ENCODE measurements at places on chromosomes 16 and 17.

DNA sequence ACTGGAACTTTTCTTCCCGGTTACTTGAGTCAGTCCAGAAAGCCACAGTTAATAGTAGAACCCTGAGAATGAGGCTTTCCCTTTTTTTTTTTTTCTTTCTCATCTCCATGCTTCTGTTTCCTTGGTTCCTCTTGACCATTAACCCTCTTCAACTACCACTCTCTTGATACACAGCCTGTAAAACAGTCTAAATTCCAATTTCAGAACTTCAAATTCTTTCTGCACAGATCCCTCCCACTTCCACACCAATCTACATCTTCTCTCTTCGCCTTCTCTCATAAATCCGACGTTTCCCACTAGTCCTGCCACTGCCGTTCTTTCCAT lies 588 bp downstream of the METTL16 start:
- no peak for DNase-seq

GRCh38 chr17:56979091-56979480 lies 1.2 kb downstream of the SCPEP1 start:
- no peak for DNase-seq

- DNase-seq = no peak
These were observed 18.3 kb downstream of the CPNE7 start for GRCh38 chr16:89593841-89594240.

DNA sequence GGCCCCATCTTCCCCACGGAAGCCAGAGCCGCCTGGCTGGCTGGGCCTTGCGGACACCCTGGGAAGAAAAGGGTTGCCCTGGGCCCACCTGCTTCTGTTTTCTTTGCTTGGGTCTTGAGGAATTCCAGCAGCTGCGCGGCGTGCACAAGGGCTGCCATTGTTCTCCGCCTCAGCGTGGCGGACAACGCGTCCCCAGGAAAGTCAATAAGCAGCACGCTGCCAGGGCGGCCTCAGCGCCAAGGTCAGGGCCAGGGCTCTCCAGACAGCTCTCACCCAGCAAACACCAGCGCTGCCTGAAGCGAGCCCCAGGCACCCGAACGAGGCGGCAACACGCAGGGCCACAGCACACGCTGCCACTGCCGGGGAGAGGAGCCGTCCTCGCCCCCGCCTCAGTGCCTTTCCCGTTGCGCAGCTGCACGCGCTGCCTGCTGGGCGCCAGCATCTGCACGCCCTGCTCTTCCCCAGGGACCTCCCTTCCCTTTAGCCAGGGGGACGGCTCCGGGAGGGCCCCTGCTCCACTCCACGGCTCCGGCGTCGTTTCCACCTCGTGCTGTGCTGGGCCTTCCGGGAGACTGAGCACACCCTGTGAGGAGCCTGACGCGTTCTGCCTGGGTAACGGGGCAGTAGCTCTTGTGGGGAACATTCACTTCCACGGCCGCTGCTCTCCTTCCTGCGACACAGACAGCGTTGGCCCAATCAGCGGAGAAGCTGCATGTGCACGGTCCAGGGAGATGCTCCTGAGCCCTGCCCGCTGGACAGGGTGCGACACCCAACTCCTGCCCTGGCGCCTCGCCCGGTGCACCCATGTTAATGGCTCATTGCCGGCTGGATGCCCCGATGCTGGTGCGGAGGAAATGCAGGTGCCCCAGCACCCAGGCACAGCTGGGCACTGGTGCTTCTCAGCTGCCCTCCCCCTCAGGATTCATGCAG lies 57.8 kb downstream of the LMF1 start:
- no peak for DNase-seq

- no peak for DNase-seq
These were observed 390.9 kb downstream of the SEC14L1 start for GRCh38 chr17:77531641-77532040.

DNA sequence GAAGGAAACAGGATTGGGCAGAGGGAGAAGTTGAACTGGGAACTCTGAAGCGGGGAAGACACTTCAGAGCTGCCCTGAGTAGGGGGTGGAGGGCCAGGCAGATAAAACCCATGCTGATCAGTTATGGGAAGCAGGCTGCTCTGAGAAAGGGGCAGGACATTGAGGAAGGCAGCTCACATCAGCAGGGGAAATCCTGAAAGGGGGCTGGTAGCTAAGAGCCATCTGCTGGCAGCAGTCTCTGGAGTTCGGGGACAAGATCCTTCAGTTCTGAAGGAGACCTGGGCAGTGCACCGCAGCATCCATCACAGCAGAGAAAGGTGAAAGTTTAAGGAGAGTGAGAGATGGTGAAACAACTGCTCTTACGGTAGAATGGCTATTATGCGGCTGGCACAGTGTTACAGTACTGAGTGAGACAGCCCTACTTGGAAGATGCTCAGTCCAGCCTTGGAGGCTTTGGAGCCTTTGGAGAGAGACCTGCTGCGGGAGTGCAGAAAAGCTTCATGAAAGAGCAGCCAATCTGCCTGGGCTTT lies 5.4 kb upstream of the KIF18B start:
- no peak for DNase-seq

GRCh38 chr17:6455321-6455705 lies 11.1 kb downstream of the PIMREG start:
- no peak for DNase-seq

DNA sequence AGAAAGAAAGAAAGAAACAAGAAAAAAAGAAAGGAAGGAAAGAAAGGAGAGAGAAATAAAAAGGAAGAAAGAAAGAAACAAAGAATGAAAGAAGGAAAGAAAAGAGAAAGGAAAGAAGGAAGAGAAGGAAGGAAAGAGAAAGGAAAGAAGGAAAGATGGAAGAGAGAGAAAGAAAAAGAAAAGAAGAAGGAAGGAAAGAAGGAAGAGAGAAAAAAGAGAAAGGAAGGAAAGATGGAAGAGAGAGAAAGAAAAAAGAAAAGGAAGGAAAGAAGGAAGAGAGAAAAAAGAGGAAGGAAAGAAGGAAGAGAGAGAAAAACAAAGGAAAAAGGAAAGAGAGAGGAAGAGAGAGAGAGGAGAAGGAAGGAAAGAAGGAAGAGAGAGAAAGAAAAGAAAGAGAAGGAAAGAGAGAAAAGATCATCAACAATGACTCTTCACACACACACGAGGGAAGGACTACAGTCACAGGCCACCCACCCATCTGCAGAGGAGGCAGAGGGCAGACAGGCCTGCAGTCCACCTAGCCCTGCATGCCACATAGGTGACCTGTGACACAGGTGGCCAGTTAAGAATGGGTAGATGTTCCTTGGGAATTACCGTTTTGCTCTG lies 23.9 kb downstream of the VWA3A start:
- DNase-seq = no peak

GRCh38 chr16:25014500-25015147 lies 545 bp downstream of the ARHGAP17 start:
- DNase-seq = peak; percentile 2

DNA sequence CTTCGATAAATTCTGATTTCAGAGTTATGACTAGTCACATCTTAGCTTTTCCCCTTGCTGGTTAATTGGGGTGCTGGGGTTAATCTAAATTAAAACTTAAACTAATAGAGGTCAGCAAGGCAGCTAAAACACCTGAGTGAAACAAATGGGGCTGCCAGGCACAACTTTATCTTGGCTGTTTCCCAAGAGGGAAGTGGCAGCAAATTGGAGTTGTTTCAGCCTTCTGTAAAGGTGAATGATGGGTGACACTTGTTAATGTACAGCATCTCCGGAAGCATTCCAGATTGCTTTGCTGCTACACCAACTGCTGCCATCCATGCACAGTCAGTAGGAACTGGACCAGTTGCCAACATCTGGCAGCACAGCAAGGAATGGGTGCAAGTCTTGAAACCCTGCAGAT lies 43.9 kb downstream of the AATF start:
- no peak for DNase-seq

- DNase-seq = no peak
These were observed 8.4 kb upstream of the ALDH3A1 start for GRCh38 chr17:19756546-19756945.

DNA sequence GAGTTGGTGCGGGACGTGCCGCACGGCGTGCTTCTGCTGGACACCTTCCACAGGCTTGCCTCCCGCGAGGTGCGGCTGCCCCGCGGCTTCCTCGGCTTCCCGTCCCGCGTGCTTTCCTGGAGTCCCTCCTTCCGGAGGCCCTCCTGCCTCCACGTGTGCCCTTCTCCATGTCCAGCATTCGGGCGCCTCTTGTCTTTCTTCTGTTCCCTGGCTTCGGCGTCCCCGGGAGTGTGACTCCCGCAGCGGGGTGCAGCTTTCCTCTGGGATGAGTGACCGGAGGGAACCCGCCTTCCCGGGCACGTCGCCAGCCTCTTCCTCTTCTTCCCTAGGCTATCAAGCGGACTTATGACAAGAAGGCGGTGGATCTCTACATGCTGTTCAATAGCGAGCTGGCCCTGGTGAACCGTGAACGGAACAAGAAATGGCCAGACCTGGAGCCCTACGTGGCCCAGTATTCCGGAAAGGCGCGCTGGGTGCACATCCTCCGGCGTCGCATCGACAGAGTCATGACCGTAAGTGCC lies 23.0 kb downstream of the DNAH2 start:
- no peak for DNase-seq

DNA sequence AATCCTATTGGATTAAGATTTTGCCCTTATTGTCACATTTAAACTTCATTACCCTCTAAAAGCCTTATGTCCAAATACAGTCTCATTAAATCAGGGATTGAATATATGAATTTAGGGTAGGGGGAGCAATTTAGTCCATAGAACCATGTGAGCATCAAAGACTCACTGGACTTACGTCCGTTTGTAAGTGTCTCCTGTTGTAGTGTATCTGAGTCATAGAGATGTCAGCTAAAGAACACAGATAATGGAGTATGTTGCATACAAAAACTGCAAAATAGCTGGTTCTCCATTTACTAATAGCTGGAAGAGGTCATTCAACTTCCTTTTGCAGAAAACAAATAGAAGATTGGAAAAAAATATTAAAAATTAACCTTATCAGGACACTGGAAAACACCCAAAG lies 599.1 kb upstream of the SOX9 start:
- no peak for DNase-seq

DNA sequence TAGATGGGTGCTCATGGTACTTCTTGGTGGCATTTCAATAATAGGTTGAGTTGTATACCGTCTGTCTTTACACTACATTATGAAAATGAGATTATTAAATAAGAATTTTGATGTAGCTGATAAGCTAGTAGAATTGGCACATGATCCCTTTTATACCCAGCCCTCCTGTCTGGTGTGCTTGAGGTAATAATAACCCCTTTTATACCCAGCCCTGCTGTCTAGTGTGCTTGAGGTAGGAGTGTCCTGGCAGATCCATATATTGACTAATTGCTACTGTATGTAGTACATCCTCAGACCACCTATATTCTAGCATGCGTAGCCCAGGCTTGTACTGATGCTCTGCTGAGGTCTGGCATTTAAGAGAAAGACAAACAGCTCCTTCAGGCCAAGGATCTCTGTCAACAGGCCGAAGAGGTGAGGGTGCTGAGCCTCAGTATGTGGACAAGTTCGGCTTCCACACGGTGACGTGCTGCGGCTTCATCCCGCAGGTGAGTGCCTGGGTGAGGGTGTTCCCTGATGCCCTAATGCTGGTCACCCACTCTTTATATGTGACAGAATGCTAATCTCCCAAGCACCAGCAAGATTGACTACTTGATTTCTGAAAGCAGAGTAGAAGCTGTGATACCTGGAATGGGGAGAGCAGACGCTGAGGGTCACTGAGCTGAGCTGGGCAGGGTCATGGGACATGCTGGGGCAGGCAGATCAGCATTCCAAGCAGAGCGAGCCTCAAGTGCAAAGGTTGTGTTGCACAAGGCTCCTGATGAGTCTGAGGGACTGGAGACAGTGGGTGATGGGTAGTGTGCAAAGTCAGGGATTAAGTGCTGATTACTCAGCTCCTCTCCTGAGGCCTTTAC lies 5.7 kb downstream of the FN3K start:
- DNase-seq = no peak

DNA sequence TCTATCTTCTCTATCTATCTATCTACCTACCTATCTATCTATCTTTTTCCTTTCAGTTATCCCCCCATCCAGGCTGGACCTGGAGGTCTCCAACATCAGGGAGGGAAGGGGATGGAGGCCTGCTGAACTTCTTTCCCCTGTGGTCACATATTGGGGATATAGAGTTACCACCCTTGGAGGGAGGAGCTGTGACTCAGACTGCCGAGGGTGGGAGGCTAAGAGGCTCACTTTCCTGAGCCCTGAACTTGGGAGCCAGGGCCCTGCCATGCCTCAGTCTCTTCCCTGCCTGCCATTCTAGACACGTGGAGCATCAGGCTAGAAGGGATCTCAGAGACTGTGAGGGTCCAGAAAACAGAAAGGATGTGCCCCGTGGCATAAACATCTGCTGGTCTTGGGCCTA lies 8.4 kb downstream of the LRRC3C start:
- no peak for DNase-seq

GRCh38 chr16:4393240-4393600 lies 21.6 kb downstream of the VASN start:
- no peak for DNase-seq

DNA sequence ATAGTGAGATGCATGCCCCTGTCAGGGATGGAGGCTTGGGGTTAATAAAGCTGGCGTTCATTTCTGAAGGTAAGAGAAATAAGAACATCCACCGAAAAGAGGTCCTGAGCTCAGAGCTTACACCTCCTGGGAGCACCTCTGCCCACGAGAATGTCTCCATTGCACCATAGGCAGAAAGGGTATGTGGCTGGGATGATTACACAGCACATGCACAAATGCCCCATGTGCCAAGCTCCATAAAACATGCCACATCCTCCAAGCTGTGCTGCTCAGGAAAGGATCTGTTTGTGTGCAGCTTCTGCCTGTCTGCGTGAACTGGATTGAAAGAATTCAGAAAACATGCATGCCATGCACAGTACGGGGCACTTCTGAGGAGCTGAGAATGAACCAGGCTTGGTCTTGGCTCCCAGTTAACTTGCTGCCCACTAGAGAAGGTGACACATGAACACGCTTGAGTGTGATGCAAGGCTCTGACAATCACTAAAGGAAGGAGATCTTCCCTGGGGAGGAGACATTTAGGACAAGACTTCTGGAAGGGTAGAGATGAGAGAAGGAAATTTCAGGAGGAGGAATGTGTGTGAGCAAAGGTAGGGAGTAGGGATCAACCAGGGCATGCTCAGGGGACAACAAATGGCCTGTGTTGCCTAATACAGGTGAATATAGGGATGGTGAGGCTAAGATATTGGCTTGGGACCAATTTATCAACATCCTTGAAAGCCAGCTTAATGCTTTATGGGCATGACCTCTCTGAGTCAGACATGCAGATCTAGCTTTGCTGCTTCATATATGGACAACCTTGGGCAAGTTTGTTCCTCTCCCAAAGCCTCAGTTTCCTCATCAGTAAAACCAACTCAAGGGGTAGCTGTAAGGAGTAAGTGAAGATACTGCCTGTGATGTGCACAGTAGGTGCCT lies 32.0 kb upstream of the SMPD3 start:
- DNase-seq = no peak

DNA sequence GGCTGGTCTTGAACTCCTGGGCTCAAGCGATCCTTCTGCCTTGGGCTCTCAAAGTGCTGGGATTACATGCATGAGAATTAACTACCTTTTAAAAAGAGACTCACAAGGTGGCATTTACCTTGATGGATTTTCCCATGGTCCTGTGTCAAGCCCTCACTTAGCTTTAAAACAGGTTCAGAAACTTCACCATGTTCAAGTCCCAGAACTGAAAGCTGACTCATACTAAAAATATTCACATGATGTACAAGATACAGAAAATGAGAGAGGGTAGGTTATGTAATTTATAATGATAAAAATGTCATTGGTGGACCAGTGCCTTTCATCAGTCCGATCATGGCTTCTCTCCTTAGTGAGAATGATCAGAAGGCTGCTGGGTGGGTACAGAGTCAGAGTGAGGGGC lies 4.3 kb upstream of the AKAP1 start:
- DNase-seq = no peak

GRCh38 chr17:58092101-58092796 lies 9.0 kb downstream of the DYNLL2 start:
- DNase-seq = no peak
